T-helper 17 cell (primary cell): ENCODE measurements at places on chromosomes 2 and 18. TPM values are rescaled to one million over a fixed set of nuclear protein-coding genes. Genes with fewer than 3 reads are reported as not detected.

SERPINB3 gene
- total RNA-seq: not detected

KLF7 gene
- 38.1 TPM for total RNA-seq

IGFBP5 gene
- total RNA-seq: not detected

FSHR gene
- not detected for total RNA-seq

GRCh38 chr2:121819846-121820245, 64.4 kb downstream of the TSN start:
- H3K4me3 ChIP-seq: no peak overlapping the region
- H3K4me1 ChIP-seq: peaks cover 2% of the 10 kb centered on the region
- DNase-seq: no peak
- peaks cover 40% of the 10 kb centered on the region for H3K27me3 ChIP-seq

DNA sequence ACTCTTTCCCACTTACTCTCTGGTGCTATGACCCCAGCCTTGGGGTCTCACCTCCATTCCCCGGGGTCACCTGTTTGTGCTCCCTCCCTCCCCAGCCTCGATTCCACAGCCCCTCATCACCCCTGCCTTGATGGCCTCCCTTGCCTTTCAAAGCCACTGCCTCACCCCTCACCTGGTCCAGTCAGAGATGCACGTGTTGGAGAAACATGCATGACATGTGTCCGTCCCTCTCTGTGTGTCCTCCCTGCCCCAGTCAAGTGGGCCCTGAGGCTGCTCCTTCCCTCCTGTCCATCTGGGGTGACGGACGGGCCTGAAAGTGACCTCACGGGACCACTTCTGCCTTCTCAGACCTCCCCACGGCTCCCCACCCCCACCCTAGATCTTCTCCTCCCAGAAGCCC, 82.3 kb upstream of the TWIST2 start:
- peaks cover 3% of the 10 kb centered on the region for H3K4me1 ChIP-seq
- no peak for DNase-seq
- no peak overlapping the region for H3K4me3 ChIP-seq

DNA sequence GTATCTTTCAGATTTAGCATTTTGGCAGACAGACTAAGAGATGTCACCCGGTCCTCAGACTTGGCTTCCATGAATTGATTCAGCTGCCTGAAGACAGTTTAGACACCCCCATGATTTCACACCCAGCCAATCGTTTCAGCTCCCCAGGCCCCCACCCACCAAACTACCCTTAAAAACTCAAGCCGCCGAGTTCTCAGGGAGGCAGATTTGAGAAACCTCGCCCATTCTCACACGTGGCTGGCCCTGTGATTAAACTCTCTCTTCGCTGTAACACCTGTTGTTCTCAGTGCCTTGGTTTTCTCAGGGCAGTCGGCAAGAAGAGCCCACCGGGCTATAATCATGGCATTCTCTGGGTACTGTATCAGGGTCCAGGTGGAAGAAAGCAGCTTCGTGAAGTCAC, 35.2 kb downstream of the UXS1 start:
- H3K36me3 ChIP-seq: peaks cover 10% of the 10 kb centered on the region
- no peaks in the 10 kb centered on the region for H3K27me3 ChIP-seq
- peak overlapping the region; percentile 100 for H3K27ac ChIP-seq
- H3K4me1 ChIP-seq: peaks cover 56% of the 10 kb centered on the region

GRCh38 chr18:61965311-61965710, 72.5 kb upstream of the RNF152 start:
- no peaks in the 10 kb centered on the region for H3K27me3 ChIP-seq
- no peak overlapping the region for H3K4me3 ChIP-seq
- H3K36me3 ChIP-seq: no peaks in the 10 kb centered on the region
- no peaks in the 10 kb centered on the region for H3K4me1 ChIP-seq

DNA sequence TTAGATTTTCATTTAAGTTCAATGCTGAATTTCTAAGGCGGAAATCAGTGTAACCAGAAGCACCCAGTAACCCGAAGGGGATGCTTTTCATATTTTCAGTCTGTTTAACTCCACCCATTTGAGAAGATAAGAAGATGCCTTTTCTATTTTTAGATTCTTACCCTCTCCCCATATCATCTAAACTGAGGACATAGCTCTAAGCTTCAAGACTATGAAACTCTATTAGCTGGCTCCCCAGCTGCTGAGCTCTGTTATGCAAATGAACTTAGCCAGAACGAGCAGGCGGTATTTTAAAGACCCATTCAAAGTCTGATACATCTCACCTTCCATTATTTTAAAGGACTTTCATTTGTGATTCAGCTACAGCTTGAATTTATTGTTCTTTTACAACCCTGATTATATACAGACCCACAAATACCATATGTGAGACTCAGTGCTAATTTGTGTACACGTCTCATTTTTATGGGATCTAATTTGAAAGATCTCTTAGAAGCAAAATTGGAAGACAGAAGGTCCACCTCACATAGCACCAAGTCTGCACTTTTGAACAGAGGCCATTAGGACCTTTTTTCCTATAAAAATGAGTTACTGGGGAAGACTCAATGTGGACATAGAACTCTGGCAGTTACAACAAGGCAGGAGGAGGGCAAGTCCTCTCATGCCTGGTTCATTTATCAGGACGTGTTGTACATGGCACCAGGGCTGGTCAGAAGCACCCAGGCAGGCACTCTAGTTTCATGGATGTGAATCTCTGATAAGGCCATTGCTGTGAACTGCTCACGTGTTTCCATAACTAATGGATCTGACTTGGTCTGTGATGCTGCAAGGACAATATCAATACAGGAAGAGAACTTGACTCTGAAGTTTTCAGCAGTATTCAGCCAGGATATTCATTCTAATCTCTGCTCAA, 16.3 kb downstream of the CDC42EP3 start:
- H3K27ac ChIP-seq: peak overlapping the region; percentile 93

- peaks cover 20% of the 10 kb centered on the region for H3K4me1 ChIP-seq
- H3K4me3 ChIP-seq: no peak overlapping the region
- H3K36me3 ChIP-seq: peaks cover 5% of the 10 kb centered on the region
- DNase-seq: no peak
- H3K27me3 ChIP-seq: no peaks in the 10 kb centered on the region
These were observed 157.1 kb upstream of the ZFP36L2 start for GRCh38 chr2:43383533-43383932.

GRCh38 chr2:221747289-221747972, 175.3 kb upstream of the EPHA4 start:
- H3K27ac ChIP-seq: no peak overlapping the region
- no peak overlapping the region for H3K4me3 ChIP-seq
- no peaks in the 10 kb centered on the region for H3K36me3 ChIP-seq
- no peaks in the 10 kb centered on the region for H3K4me1 ChIP-seq
- no peaks in the 10 kb centered on the region for H3K27me3 ChIP-seq

DNA sequence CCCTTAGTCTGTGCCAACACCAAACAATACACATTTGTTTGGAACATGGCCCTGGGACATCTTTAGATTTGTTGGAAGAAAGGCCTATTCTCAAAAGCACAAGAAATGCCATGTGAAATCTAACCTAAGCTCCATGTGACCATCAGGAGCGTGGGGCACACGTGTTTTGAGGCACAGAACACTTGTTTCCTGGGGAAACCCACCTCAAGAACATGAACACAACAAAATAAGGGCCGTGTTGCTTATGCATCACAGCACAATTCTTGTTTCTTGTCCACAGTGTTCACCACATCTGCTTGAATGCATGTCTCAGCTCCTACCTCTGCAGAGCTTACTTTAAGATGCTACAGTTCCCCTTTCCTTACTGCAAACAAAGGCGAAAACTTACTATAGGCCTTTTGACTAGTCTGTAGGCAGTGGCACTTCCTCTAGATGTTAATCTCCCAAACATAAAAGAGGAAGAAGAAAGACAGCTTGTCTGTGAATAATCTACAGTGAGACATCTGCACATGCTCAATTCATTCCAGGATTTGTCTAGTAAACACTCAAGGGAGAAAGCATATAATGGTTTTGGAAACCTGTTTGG, 165.0 kb downstream of the ANKRD44 start:
- DNase-seq: no peak
- peak overlapping the region; percentile 98 for H3K27ac ChIP-seq
- H3K27me3 ChIP-seq: no peaks in the 10 kb centered on the region
- no peaks in the 10 kb centered on the region for H3K36me3 ChIP-seq
- peaks cover 56% of the 10 kb centered on the region for H3K4me1 ChIP-seq

GRCh38 chr2:209685963-209686362, 85.7 kb upstream of the UNC80 start:
- no peaks in the 10 kb centered on the region for H3K36me3 ChIP-seq

DNA sequence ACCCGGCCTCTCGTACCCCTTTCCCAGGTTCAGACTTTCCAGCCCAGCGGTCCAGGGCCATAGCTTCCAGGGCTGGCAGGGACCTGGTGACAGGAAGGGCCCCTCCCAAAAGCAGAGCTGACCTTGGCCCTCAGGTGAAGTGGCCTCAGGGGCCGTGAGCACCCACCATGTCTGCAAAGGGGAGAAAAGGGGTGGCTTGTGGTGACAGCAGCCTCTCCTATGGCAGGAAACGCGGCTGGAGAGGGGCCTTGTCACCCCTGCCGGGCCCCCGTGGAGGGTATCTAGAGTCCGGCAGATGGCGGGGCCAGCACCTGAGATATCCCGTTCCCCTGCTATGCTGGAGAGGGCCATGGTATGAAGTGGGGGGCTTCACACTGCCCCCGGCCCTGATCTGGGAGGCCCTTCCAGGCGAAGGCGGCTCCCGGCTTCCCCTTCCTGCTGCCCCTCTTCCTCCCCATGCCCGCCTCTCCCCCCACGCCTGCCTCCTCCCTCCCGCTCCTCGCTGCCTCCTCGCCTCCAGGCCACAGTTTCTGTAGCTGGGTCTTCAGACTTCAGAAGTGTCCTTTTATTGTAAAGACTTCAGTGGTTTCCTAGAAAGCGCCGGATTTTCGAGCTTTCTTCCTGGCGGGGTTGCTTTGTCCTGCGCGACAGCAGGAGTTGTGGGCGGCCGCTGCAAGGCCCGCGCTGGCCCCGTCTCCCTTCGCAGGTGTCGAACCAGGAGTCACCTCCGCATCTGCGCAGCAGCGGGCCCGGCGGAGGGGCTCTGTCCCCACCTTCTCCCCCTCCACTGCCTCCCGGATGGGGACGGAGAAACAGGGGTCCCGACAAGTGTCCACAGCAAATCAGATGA, 240.5 kb upstream of the MYT1L start:
- DNase-seq: no peak
- no peak overlapping the region for H3K27ac ChIP-seq
- no peaks in the 10 kb centered on the region for H3K36me3 ChIP-seq
- H3K4me1 ChIP-seq: no peaks in the 10 kb centered on the region

DNA sequence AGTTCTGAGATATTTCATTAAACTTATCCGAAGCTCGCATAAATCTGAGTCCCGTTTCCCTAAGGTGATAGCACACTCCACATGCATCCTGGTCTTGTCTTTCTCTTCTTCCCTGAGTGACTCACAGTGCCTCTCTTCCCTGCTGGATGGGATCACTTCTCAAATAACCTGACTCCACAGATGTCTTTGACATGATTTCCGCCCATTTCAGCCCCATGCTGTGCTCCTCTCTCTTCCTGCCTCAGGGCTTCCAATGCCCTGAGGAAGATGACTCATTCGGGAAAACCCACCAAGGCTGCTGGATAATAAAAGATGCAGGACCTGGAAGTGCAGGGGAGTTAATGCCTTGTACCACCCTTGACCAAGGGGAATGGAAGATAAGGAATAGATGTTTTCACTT, 441.7 kb upstream of the SOX11 start:
- no peak overlapping the region for H3K27ac ChIP-seq
- H3K27me3 ChIP-seq: no peaks in the 10 kb centered on the region
- no peak for DNase-seq
- H3K4me3 ChIP-seq: no peak overlapping the region

DNA sequence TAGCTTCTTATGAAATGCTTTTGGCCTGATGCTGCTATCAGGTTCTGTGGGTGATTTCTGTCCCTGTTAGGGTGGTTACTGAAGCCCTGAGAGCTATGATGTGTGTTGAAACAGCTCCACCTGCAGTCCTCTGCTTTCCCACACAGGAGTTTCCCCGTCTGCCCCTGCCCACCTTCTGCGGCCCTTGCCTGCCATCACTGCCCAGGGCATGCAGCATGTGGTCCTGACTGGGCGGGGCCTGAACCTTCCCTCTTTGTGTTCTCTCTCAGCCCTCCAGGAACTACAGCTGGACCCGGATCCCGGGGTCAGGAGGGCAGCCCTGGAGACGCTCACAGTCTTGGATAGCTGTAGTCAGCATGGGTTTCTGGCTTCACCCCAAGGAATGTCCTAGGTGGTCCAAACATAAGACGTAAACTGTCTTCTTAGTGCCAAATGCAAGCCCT, 21.4 kb downstream of the HJURP start:
- peaks cover under 1% of the 10 kb centered on the region for H3K4me1 ChIP-seq
- H3K27ac ChIP-seq: no peak overlapping the region
- H3K4me3 ChIP-seq: no peak overlapping the region

DNA sequence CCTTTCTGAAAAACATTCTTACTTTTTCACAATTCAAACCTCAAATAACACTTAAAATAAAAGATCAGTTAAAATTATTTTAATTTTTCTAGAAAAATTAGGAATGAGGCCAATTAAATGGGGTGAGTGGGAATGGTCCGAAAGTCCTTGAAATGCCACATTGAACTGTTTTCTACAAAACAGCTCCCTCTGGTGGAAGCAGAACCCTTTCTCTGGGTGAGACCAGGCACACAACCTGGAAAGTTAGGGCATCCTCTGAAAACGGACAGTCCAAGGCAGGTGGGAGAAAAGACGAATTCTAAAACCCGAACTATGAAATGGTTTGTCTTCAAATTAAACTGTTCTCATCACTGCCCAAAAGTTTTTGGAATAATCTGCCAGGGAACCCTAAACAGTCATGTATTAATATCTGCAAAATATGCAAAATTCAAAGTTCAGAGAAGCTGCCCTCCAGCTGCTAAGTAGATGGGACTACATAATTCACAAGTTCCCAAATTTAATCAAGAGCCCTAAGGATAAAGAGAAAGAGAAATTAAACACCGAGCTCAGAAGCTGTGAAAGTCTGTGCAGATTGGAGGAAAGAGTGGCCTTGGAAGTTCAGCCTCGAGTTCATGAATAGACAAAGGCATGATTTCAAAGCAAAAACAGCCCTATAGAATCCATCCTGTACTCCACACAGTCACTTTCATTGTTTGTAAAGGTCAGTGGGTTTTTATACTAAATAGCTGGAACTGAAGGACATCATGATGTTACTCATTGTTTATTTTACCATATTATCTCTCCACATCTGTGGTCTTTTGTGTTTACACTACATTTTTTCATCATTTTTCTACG, 108.3 kb downstream of the PIEZO2 start:
- H3K27me3 ChIP-seq: peaks cover 43% of the 10 kb centered on the region
- no peaks in the 10 kb centered on the region for H3K36me3 ChIP-seq
- no peak for DNase-seq
- H3K27ac ChIP-seq: no peak overlapping the region

GRCh38 chr2:60984720-60985119, 32.8 kb upstream of the PEX13 start:
- no peaks in the 10 kb centered on the region for H3K27me3 ChIP-seq
- peaks cover 2% of the 10 kb centered on the region for H3K36me3 ChIP-seq
- no peak for DNase-seq
- H3K4me1 ChIP-seq: peaks cover 5% of the 10 kb centered on the region
- no peak overlapping the region for H3K4me3 ChIP-seq
- H3K27ac ChIP-seq: no peak overlapping the region
